ENCODE measurements at places on chromosomes 12 and 14. TPM values are rescaled to one million over a fixed set of nuclear protein-coding genes. Genes with fewer than 3 reads are reported as not detected.

Gene RAPGEF3
- total RNA-seq: 41.9 TPM

Gene C1R
- 2.5 TPM for total RNA-seq

Gene FBXO33
- total RNA-seq: 9.0 TPM

Gene ALX1
- not detected for total RNA-seq

Gene SERPINA12
- not detected for total RNA-seq

Gene NINJ2
- 5.7 TPM for total RNA-seq

Gene PNP
- 214 TPM for total RNA-seq

Gene LUM
- not detected for total RNA-seq

Gene P2RX7
- total RNA-seq: 3.6 TPM

Gene PTPRR
- 2.7 TPM for total RNA-seq

Gene PGF
- total RNA-seq: 92.6 TPM

Gene CACNA2D4
- not detected for total RNA-seq

Gene ST8SIA1
- total RNA-seq: not detected

Gene ACOT6
- not detected for total RNA-seq

Gene PDZRN4
- total RNA-seq: not detected

Gene INHBE
- not detected for total RNA-seq
